ENCODE measurements at places on chromosomes 3 and 15.

- no peak for DNase-seq
Observed at GRCh38 chr3:177751770-177752169, 554.5 kb upstream of the TBL1XR1 start.

- DNase-seq, result no peak
Observed at GRCh38 chr15:62115847-62116246, 49.1 kb downstream of the C2CD4A start.

DNA sequence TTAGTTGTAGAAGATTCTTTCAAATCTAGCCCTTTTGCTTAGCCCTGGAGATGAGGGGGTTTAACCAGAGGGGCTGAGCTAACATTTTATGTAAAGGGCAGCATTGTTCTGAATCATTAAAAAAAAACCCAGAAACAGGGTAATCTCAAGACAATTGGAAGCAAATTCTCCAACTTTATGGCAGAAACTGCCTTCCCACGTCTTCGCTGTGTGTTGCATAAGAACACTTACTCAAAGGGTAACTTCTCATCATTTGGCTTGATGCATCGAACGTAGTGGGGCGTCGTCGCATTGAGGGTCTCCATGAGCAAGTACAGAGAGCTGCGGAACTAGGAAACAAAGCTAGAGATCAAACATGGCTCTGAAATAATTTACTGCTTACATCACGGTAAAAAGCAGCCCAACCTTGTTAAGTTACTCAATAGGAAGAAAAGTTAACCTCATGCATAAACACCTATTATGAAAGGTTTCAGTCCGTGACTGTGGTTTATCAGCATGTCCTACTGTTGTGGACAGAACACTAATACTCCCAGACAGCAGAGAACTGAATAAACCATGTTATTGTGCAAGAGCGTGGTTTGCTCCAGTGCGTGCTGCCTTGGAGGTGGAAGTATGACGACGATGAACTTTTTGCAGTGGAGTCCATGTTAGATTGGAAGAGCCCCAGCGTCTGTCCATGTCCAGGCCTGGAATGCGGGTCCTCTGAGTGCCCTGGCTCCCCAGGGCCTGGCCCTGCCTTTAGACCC, 48.7 kb downstream of the MYO5C start:
- peak; percentile 95 for DNase-seq

DNA sequence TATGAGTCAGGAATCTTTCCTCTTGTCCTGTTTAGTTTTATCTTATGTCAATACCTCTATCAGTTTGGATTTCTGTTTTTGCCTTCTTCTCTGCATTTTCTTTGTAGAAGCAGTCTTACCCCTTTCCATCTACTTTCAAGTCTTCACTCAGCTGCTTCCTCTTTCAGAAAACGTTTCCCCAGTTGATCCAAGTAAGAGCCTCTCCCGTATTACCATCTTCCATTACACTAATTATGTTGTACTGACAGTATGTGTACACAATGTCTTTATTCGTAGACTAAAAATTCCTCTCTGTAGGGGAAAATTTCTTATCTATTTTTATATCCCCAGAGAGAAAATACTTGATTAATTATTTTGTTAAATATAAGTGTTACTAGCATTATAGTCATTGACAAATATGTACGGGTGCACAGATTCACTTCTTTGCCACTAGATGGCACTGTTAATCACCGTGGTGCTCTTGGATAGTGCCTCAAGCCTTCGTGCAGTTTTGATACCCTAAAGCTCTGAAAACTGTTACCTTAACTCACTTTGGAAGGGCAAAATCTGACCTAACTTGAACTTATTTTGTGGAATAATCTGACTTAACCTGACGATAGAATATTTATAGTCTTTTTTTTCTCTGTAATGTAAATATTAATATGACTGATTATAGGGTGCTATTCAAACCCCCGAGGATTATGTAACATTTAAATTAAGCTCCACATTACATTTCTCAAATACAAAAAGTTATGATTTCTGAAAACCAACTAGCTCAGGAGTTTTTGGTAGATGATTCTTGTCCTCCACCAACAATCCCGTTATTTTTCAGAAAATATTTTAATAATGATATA, 74.2 kb upstream of the POU1F1 start:
- peak; percentile 49 for DNase-seq

DNA sequence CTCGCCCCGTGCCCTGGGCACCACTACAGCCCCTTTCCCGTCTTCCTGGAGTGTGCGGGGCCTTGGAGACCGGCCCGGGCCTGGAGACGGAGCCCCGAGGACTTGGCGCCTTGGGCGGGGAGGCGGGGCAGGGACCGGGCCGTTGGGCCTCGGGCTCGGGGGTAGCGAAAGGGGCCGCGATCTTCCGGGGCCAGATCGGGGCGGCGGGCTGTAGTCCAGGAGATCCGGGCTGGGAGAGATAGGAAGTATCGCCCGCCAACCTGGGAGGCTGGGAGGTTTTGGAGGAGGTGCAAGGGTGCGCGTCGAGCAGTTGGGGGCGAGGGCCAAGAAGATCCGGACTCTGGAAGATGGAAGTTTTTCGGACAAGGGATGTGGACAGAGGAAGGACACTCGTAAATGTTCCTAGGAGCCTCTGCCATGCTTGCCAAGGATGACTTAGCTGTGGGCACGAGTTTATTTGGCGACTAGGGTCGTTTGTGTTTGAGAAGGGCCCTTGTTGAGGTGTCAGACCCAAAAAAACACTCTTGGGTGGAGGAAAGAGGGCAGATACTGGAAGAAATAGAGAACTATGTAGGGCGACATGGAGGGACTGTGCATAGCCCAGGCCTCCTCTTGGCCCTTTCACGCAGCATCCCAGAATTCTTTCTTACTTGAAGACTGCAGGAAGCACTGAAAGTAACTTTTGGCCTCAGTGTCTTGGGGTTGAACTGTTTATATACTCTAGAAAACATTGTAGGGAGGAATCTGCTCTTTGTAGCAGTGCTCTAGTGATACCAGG, 712 bp downstream of the RTF1 start:
- peak; percentile 25 for DNase-seq

GRCh38 chr3:159340877-159341500, 539.1 kb downstream of the MFSD1 start:
- DNase-seq, result no peak

DNA sequence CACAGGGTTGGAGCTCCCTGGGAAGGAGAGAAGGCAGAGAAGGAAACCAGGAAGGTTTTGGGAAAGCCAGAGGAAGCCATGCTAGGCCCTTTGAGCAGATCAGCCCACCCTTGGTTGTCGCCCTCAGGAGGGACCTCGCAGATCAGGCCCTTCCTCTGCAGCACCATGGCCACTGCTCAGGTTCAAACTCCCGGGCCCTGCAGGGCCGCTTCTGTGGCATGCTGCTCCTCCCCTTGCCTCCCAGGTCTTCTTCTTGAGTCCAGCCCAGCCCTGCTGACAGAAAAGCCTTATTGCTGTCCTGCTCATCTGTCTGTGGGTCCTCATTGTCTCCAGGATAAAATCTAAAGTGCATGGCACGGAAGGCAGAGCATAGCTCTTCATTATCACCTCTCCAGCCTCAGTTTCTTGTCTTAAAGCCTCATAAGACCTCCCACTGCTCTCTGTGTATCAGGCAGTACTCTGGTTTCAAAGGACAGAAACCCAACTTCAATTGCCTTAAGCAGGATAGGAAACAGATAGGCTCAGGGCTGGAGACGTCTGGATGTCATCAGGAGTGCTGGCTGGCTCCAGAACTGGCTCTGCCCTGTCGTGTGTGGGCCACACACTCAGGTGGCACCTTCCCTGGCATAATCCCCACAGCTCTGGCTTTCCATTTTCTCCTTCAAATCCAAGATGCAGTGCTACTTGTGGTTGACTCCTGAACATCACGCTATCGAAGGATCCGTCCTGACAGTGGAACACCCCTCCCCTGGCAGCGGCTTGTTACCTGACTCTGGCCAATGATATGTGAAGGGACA, 118.5 kb downstream of the EEFSEC start:
- DNase-seq, result no peak

DNA sequence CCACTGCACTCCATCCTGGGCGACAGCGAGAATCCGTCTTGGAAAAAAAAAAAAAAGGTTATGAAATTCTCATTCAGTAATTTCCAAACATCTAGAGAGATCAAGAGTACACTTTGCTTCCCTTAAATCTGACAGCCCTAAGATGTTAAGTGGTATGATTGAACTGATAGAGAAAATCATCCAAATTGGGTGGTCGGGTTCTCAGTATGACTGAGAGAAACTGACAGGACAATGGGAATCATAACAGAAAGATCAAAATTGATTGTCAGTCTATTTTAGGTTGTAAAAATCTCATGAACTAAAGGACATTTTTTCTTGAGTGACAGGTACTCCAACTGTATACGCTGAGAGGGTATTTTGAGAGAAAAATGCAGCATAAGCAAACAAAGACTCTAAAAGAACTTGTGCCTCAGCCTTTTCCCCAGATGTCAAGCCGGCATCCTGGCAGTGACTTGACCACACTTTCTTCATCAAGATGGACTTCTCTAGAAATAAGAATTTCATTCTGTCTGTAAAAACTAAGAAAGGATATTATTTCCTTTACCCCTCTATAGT, 65.8 kb downstream of the MYO5A start:
- no peak for DNase-seq

- no peak for DNase-seq
Observed at GRCh38 chr3:64802460-64802859, 114.7 kb upstream of the ADAMTS9 start.

GRCh38 chr15:51314391-51315337, 23.7 kb downstream of the CYP19A1 start:
- DNase-seq, result no peak

- DNase-seq, result no peak
Observed at GRCh38 chr3:107579371-107579770, 56.6 kb downstream of the BBX start.

DNA sequence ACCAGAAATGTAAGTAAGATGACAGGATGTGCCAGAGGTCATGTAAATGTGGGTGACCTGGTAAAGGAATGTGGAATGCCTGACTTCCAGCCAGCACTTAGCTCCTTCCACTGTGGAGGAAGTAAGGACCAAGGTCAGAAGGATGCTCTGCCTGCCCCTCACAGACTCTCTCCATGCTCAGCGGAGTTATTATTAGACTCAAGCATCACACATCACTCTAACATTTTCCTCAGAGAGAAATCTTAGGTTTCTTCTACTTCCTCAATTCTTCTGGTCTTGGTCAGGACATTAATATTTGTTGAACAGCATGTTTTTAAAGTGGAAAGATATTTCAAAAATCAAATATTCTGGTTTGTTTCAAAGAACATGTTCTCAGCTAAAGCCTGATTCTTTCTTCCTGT, 231.4 kb upstream of the WNT5A start:
- DNase-seq, result peak; percentile 19

DNA sequence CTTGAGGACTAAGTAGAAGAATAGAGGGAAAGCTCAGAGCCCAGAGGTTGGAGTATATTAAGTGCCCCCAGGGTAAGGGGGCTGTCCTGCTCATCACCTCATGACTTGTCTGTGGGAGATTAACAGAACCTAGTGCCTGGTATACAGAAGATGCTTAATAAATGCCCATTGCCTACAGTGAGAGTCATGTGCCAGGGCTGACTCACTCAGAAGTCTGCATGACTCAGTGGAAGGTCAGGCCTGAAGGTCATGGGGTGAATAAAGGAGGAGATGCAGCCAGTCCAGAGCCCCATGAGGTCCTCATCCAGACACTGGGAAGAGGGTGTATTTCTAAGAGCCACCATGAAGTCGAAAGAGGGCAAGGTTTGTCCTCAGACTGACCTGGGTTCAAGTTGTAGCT, 62.5 kb upstream of the TLE3 start:
- peak; percentile 66 for DNase-seq

GRCh38 chr3:125378762-125379161, 3.6 kb upstream of the ZNF148 start:
- no peak for DNase-seq

GRCh38 chr15:67114846-67115585, 49.6 kb downstream of the SMAD3 start:
- no peak for DNase-seq

- DNase-seq, result no peak
Observed at GRCh38 chr3:4956738-4957137, 22.5 kb upstream of the BHLHE40 start.

DNA sequence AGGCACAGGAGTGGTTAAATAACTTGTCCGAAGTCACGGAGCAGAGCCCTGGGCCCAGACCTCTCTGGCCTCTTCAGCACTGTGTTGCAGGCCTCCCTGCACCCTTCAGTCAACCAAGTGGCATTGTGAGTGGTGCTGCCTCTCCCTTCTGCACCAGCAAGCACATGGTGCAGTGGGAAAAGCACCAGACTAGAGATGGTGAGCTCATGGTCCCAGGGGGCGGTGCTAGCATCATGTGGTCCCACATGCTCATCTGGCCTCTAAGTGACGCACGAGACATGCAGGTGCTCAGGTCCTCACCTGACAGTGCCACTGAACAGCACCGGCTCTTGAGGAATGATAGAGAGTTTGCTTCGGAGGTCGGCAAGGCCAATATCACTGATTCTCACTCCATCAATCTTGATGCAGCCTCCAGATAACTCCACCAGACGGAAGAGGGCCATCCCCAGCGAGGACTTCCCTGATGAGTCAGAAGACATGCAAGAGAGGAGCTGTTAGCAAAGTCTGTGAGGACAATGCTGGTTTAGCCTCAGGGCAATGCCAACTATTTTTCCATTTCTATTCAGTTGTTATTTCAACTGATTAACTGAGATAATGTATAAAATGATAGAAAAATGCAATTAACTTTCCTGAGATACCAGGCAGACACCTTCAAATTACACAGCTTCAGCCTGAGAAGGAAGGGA, 53.1 kb upstream of the PARL start:
- DNase-seq, result no peak

DNA sequence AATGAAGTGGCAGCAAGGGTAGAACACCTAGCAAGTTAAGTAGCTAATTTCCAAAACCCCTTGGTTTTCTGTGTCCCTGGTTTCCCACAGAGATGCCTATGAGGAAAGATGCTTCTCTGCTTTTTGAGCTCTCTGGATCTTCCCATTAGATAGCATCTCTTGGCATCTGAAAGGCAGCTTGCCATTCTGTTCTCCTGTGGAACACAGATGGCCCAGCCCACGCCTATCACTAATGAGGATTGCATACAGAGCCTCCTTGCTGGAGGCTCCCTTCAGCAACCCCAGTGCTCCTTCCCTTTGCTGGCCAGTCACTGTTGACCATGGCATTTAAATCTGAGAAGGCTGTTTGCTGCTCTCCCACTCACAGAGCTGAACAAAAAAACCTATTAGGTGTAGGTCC, 34.4 kb upstream of the ETV5 start:
- DNase-seq, result no peak

GRCh38 chr3:10443272-10444109, 61.9 kb downstream of the ATP2B2 start:
- DNase-seq, result no peak

GRCh38 chr3:23633261-23633960, 172.3 kb upstream of the UBE2E1 start:
- DNase-seq, result no peak

GRCh38 chr15:48954538-48954937, 9.2 kb downstream of the SHC4 start:
- no peak for DNase-seq

GRCh38 chr3:194579091-194579606, 54.1 kb downstream of the TMEM44 start:
- no peak for DNase-seq

- peak; percentile 73 for DNase-seq
Observed at GRCh38 chr3:174287705-174288104, 571.4 kb upstream of the NAALADL2 start.

GRCh38 chr3:186637686-186638085, 2.5 kb upstream of the FETUB start:
- no peak for DNase-seq

- peak; percentile 45 for DNase-seq
Observed at GRCh38 chr15:51780636-51781035, 29.2 kb downstream of the TMOD2 start.
